GM13976 (cell line): ENCODE measurements at places on chromosomes 11 and 22.

DNA sequence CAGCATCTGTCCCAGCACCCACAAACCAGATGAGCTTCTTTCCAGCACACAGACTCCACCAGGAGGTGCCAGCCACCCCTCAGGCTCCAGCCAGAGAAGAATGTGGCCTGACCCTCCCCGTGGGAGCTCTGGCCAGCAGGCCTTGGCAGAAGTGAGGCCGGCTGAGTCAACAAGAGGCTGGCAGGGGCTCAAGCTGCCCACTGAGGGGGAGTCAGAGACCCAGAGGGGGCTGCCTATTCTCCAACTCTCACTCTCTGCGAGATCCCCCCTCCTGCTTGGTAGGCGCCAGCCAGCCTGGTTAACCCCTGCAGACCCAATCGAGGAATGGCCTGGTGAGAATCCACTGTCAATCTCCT is 10.6 kb upstream of the CDC42EP1 start:
- no peak for DNase-seq

DNA sequence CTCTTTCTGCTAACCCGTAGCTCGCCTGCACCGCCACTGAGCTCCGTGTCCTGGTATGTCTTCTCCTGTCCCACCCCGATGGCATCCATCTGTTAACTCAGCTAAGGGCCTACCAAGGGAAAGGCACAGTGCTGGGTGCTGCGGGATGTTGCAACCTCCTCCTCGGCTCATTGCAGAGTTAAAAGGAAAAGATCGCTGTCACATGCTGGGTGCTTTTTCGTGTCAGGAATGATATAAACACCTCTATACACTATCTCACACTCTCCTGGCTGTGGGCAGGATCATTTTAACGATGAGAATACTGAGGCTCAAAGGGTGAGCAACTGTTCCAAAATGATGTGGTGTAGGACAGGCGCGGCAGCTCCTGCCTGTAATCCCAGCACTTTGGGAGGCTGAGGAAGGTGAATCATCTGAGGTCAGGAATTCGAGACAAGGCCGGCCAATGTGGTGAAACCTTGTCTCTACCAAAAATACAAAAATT is 10.1 kb downstream of the TXN2 start:
- DNase-seq: no peak

DNA sequence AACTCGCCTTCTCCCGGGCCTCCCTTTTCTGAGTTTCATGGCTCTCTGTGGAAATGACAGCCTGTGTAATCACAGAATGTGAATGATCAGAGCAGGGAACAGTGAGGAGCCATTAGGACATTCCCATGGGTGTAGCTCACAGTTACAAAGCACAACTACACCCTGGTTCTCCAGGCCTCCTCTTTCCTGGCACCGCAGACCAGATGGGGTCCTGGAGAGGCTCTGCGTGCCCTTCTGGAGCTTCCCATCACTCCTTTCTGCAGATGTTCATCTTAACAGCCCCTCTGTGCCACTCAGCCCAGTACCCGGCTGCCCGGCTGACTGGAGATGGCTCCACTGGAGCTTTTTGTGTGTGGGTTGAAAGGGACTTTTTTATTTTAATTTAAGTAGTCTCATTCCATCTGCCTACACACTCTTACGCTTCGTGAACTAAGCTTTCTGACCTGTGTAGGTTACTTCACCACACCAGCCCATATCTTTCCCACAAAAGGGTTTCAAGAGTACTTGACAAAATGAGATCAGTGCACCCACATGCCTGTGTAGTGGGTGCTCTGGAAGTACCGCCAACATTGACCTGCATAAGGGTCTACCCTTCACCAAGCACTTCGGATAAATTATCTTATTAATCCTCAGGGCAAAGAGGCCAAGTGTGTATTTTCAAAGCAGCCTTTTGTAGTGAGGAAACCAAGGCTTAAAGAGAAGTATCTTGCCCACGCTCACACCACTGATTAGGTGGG is 29.8 kb downstream of the SREBF2 start:
- peak; percentile 78 for DNase-seq

GRCh38 chr11:67562963-67563704 is 20.5 kb upstream of the GSTP1 start:
- DNase-seq: no peak
